ENCODE measurements at places on chromosomes 13 and 19.

- DNase-seq = no peak
Measured at GRCh38 chr13:76764429-76764828, 121.8 kb downstream of the KCTD12 start.

DNA sequence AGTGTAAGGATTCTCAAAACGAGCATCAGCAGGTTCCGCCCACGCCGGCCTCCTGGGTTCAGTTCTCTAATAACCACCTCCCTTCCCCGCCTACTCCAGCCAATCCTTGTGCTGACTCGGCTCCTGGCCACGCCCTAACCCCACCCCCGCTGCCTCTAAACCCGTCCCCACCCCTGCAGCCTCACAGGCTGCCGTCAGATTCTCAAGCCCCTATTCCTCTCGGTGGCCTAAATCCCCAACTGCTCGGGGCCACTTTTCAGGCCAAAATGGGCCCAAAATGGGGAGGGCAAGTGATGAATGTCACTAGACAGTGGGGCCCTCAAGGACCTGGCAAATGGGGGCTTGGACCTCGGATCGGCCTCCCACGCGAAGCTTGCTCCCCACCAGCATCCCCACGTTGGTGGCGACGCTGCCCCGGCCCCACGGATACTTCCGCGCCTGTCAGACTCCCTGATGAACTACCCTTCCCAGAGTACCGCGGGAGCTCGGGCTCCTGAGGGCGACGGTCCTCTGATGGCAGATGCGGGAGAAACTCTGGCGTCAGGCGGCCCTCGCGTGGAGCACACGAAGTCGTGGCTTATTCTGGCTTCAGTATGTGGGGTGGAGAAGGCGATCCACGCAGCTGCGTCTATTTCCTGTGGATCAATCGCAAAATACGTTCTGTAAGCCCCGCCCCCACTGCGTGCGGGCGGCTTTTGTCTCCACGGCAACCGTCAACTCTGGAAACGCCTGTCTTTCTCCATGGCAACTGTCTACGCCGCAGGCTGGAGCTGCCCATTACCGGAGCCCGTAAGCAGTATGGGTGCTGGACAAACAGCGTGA lies 24.8 kb downstream of the ZNF473 start:
- DNase-seq = peak; percentile 77

- DNase-seq = no peak
Measured at GRCh38 chr19:45772130-45772840, 3.2 kb upstream of the SIX5 start.

GRCh38 chr13:83286737-83287136 lies 595.5 kb downstream of the SLITRK1 start:
- DNase-seq = no peak

DNA sequence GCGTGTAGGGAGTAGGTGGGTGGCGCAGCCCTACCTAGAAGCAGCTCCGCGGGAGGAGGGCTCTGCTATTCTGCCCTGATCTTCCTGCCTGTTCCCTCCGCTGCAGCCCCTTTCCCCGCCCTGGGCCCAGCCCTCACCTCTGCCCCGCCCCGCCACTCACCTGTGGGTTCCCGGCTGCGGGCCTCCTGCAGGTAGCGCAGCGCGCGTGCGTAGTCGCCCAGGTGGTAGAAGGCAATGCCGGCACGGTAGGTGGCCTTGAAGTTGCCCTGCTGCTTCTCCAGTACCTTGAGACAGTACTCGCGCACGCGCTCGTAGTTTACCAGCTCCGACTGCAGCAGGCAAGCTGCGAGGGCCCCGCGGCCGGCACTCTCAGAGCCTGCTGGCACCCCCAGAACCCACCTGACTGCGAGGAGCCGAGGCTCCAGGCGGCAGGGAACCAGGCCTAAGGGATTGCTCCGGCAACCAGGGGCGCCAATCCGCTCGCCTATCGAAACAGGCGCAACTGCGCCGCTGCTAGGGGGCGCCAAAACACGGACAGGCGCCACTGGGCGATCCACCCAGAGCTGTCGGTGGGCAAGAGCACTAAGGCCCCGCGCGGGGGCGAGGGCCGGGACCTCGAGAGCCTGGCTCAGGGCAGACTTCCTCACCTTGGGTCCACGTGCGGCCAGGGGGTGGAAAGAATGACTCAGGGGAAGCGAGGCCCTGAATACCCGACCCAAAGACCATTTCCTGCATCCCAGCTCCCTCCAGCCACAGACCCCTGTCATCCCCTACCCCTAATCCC lies 965 bp downstream of the TTC9B start:
- DNase-seq = no peak

GRCh38 chr13:80145171-80145690 lies 195.7 kb downstream of the SPRY2 start:
- DNase-seq = no peak

DNA sequence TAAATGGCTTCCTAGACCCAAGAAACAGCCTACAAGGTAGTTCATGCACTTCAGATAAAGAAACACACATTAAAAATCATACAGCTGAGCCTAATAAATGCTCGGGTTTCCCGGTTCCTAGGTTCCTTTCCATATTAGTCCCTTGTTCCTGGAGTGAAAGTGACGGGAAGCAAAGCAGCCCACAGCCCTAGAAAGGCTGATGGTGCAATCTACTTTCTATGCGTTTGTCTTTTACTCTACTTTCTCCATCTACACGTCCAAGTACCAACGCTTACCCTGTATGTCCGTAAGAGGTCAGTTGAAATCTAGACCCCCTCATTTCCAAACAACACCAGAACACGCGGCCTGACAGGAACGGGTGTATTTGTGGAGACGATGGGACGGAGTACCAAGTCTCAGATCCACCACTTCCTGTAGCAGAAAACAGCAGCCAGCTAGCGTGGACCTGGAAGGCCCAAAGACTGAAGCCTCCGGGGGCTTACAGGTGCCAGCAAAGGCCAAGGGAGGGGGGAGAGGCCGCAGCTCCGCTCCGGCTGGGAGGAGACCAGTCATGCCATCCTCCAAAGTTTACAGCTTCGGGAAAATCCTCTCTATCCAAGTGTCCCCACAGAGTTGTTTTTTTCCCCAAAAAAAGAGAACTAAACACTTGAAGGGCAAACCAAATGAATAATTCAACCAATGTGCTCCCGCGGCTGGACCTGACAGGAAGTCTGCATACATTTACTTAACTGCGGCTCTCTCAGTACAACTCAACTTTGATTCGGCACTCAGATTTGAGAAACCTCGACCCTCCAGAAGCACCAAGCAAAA lies 34.1 kb downstream of the STK24 start:
- DNase-seq = no peak

DNA sequence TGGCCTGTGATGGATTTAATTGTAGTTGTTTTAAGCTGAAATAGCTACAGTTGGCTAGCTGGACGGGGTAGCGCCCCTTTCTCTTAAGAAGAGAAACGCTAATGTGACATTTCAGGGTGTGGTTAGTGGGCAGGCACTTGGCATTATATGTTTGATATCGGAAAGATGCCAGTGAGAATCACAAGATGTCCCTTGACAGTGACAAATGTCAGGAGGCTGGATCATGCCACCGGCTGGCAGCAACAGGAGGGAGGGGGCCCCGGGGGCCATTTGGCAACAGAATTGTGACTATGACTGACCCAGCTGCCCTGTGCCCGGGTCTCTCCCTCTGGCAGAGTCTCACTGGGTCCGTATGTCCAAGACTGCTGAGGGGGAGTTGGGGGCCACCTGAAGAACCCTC lies 4.7 kb downstream of the DCAF15 start:
- DNase-seq = no peak

DNA sequence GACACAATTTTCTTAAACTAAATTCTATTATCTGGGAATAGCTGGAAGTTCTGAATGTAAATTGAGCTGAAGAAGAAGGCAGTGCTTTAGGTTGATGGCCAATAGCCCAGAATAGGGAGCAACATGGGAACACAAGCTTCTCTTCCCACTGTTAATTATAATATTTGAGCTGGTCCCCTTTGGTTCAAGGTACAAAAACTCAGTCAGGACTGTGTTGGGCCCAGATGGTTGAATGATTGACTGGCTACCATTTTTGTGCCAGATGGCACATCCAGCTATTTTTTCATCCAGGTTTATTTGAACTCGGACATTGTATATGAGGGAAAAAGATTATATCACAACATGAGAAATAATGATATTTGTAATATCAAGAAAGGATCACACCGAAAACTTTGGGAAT lies 458.9 kb downstream of the SLITRK1 start:
- no peak for DNase-seq

- no peak for DNase-seq
Measured at GRCh38 chr13:30689752-30690151, 45.6 kb upstream of the ALOX5AP start.

DNA sequence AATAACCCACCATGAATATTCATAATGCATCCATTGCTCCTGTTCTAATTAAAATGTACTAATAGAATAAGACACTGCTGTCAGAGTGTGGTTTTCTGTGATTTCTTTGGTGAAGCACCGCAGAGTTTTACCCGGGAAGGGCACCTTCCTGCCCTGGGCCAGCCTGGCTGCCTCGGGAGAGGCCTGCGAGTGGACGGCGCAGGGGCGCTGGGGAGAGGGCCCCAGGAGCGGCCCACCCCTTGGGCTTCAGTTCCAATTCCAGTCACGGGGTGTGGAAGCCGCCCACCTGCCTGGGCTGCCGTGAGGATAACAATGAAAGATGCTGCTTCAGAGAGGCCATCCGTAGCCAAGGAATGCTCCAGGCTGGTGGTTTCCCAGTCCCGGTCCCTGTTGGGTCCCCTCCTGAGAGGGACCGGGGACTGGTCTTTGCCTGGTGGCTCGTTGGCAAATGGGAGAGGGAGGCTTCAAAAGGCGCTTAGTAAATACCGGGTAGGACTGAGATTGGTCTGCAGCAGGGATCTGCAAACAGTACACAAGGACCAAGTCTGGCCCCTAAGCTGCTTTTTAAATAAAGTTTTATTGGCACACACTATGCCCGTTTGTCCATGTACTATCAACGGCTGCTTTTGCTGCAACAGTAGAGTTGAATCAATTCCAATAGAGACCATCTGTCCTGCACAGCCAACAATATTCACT lies 18.0 kb downstream of the TCF3 start:
- DNase-seq = no peak

DNA sequence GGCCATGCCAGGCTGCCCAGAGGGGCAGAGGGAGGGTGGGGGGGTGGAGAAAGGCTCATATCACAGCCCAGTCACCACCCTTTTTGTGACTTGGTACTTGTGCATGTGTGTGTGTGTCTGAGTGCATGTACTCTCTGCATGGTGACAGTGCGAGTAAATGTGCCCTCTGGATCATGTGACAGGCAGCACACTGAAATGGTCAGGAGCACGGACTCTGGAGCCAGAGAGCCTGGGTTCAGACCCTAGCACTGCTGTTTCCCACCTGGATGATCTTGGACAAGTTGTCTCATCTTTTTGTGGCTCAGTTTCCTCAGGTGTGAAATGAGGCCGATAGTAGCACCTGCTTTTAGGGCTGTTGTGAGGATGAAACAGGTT lies 2.0 kb downstream of the CIC start:
- no peak for DNase-seq

DNA sequence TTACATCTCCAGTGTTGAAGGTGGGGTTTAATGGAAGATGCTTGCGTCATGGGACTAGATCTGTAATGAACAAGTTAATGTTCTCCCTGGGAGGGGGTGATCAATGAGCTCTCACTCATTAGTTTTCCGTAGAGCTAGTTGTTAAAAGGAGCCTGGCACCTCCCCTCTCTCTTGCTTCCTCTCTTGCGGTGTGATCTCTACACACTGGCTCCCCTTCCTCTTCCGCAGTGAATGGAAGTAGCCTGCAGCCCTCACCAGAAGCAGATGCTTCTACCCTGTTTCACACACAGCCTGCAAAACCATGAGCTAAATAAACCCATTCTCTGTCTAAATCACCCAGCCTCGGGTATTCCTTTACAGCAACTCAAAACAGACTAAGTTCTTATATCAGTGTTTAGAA lies 318.8 kb downstream of the SLITRK1 start:
- DNase-seq = no peak

GRCh38 chr19:43504426-43505185 lies at the start of gene PHLDB3:
Gene PHLDB3, minus strand, starts transcription at chr19:43504746. Its CDS starts 628 bp downstream, at chr19:43504118.
- peak; percentile 52 for DNase-seq

- no peak for DNase-seq
Measured at GRCh38 chr19:39152066-39152465, 26.5 kb downstream of the PAK4 start.

GRCh38 chr19:44856421-44857083 lies 10.5 kb downstream of the NECTIN2 start:
- no peak for DNase-seq

GRCh38 chr19:14167576-14168138 lies 31.3 kb upstream of the ASF1B start:
- no peak for DNase-seq

GRCh38 chr19:32675720-32676185 lies at the start of gene RGS9BP:
Gene RGS9BP, plus strand, starts transcription at chr19:32675848. Its CDS starts 416 bp downstream, at chr19:32676264.
- DNase-seq = peak; percentile 61

DNA sequence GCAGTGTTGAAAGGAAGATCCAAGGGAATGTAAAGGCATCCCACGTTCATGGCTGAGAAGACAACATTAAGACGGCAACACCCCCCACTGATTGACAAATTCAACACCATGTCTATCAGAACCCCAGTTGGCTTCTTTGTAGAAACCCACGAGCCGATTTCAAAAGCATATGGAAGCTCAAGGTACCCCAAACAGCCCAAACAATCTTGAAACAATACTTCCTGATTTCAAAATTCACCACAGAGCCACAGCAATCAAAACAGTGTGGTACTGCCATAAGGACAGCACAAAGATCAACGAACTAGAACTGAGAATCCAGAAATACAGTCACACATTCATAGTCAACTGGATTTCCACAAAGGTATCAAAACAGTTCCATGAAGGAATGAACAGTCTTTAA lies 6.2 kb downstream of the MIER2 start:
- DNase-seq = no peak

DNA sequence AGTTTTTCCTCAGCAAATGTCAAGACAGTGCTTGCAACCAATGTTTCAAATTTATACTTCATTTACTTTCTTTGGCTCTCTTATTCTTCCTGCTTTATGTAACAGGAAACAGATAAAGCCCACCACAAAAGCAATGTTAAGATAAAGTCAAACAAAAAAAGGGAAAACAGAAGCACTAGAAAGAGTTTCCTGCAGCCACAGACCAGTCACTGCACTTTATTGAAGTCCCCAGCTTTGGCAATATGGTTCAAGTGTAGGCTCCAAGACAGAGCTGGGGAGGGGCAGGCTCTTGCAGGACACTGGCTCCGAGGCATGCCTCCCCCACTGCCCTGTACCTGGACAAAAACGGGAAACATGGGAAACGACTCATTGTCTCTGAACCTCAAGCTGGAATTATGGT lies 15.3 kb upstream of the CDC16 start:
- DNase-seq = no peak

DNA sequence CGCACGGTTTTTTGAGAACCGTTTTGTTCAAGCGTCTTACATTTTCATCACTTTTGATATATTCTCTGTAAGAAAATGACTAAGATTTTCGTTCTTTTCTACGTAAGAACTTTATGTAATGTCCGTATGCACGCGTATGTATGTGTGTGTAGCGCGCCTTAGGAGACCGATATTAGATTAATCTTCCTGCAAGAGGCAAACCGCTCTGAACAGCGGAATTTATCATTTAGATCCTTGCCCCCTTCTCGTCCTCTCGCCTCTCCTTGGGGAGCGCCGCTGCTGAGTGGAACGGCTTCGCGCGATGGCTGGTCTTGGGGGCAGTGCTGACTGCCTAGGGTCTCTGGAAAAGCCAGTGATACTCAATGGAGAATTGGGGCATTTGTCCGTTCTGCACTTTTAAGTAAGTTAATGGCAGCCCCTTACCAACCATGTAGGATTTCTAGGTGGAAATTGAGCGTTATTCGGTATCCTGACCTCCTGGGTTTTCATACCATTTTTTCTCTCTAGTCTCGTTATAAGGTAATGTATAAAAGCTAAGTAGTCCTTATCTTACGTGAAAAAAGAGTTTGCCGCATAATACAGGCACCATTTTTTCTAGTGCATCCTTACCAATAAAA lies 4.7 kb downstream of the MAB21L1 start:
- no peak for DNase-seq

- no peak for DNase-seq
Measured at GRCh38 chr13:103078158-103078557, 11.9 kb upstream of the SLC10A2 start.

All from stimulated activated CD4-positive, alpha-beta T cell treated with anti-CD3 and anti-CD28 coated beads, Interleukin-1b, Interleukin-23, amount 100 ng/mL, for 48 hours (primary cell).